ENCODE measurements at places on chromosomes 12 and 14.
A peak's percentile ranks its signal among the peaks of the same experiment; 100 is the strongest.

DNA sequence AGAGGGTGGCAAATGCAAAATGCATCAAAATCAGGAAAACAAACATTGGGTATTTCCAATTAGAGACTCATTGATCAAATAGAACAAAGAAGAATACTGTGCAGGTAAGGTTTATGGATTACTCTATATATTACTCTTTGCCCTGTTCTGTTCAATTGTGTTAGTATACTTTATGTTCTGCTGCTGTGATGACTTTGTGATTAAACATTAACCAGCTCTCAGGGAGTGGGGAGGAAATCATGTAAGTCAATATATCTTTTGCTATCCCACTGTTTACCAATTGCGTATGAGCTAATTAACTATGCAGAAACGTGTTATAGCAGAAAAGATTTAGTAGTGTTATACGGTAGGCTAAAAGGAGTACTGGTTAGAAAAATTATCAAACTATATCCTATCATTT is 129.4 kb downstream of the PDE3A start:
- DNase-seq = no peak

DNA sequence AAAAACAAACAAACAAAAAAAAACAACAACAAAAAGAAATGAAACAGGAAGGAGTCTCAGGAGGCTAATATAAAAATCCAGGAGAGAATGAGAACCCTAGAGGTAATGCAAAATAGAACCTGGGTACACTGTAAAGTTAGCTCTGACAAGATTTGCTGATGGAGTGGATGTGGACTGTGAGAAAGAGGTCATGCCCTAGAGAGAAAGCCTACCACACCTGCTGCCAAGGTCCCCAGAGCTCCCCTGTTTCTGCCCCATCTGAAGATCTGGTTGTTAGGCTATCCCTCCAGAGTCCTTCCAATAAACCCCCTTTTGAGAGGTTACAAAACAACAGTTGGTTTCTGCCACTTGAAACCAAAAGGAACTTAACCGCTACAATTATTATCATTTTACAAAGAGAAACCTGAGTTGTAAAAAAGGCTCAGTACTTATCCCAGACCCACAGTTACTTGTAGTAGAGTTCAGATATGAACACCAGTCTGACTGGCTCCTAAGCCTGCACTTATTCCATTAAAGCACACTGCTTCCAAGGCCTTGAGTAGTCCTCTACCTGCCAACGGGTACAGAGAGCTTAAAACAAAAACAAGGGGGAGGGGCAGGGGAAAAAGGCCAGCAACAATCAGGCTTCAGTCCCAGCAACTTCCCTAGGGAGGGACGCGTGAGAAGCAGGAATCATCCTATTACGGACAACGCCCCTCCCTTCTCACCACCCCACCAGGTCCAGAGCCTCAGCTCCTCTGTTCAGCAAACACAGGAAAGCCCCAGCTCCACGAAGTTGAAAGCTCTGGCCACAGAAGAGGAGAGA is 27.7 kb downstream of the PPP1R13B start:
- DNase-seq = peak; percentile 55

DNA sequence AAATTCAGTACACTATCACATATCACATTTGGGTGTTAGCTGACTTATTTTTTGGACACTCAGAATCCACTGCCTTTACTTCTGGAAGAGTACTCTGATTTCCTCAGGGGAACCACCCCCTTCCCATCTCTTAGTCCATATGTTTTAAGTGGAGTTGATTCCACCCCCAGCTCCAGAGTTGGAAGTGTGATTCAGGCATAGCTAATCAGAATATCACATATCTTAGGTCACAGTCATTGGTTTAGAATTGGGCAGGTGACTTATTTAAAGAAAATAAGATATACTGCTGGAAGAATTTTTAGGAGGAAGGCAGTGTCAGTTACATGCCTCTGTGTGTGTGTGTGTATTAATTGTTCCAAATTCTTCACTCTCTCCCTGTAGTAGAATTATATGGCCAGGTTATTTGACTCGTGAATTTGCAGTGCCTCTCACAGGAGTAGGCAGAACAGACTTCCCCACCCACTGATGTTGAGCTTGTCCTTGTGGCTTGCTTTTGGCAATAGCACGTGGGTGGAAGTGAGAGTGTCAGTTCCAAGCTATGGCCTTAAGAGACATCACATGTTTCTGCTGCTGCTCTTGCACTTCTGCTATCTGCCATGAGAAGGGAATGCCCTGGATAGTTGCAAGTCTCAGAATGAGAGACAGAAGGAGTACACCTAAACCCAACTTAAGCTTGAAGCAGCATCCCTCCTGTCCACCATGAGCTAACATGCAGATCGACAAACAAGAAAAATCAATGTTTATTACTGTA is 6.4 kb upstream of the GAS2L3 start:
- no peak for DNase-seq

- no peak for DNase-seq
Observed at GRCh38 chr12:100842156-100842555, 47.6 kb downstream of the ANO4 start.

Data from aorta (tissue), 5 donors.